Fibroblast of pulmonary artery (primary cell): ENCODE measurements at places on chromosomes 7 and 10.
A peak's percentile ranks its signal among the peaks of the same experiment; 100 is the strongest.

DNA sequence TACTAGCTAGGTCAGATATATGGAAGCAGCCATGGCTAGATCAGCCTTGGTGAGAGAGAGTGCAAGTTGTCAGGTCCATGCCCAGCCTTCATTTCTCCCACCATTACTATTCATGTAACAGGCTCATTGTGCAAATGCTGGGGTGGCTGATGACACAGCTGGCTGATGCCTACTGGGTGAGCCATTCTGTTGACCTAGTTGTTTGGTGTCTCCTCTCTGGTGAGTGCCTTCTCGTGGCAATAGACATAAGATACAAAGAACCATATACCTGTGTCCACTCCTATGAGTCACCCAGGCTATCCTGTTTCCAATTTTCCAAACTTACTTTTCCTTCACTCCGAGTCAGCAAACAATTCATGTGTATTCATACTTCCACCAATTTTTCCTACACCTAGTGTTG lies 46.0 kb downstream of the ZNF25 start:
- DNase-seq, result no peak

- DNase-seq, result no peak
Observed at GRCh38 chr7:101588131-101588935, 40.8 kb downstream of the MYL10 start.

GRCh38 chr10:18294633-18295032 lies 154.4 kb downstream of the CACNB2 start:
- DNase-seq, result no peak

GRCh38 chr10:95876756-95877155 lies 31.0 kb upstream of the CC2D2B start:
- no peak for DNase-seq

- DNase-seq, result no peak
Observed at GRCh38 chr7:54544527-54545240, 2.5 kb downstream of the VSTM2A start.

DNA sequence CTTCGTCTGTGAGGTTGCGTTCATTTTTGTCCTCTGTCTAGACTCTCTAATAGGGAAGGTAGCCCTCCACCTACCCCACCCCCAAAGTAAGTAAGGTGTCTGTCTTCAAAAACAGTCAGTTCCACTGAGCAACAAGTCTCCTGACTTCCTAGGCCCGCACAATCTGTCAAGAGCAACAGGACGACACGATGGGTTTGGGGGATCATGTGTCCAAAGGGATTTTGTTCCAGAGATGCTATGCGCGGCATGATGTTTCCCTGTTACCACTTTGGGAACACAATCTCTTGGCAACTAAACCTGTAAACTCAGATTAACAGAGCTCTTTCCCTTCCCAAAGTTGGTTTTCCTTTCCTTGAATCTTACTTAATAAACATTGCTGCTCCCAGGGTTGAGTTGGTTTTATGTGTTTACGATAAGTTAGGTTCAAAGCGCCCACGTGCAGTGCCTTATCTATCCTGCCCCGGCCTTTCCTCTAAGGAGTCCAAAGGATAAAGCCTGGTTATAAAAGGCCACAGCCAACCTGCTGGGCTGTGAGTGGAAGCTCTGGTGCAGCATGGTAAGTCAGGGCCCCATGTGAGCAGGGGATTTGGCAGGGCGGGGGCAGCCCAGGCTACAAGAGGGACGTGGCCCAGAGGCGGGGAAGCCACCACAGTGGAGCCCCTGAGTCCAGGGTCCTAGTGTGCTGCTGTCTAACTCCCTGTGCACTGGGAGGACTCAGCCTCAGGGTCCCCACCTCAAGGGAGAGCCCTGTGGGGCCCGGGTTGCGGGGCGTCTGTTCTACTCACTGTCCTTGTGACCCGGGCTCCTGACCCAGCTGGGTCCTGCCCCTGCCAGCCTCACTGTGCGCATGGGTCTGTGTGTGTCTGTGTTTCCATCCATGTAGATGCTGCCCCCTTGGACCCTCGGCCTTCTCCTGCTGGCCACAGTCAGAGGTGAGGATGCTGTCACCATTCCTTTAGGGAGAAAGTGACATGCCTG lies at the start of gene PNLIPRP2:
TSS of gene PNLIPRP2 (plus strand) at position 531 of the 978 bp plus-strand sequence.
- no peak for DNase-seq

GRCh38 chr10:88707429-88708155 lies 1.5 kb downstream of the LIPK start:
- peak; percentile 46 for DNase-seq

GRCh38 chr7:127689194-127689772 lies 37.3 kb downstream of the SND1 start:
- DNase-seq, result peak; percentile 10

DNA sequence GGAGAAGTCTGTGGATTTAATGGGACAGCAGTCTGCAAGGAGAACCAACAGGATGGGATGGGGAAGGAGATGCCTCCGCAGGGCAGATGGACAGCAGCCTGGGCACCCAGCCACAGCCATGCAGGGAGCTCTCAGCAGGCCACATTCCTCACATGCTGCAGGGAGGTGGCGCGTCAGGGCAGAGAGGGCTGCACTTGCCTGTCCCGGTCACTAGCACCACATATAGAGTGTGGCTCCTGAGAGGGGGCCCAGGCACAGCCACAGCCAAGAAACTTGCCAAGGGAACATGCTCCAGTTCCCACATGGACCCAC lies 86.8 kb upstream of the ZMIZ1 start:
- DNase-seq, result no peak

DNA sequence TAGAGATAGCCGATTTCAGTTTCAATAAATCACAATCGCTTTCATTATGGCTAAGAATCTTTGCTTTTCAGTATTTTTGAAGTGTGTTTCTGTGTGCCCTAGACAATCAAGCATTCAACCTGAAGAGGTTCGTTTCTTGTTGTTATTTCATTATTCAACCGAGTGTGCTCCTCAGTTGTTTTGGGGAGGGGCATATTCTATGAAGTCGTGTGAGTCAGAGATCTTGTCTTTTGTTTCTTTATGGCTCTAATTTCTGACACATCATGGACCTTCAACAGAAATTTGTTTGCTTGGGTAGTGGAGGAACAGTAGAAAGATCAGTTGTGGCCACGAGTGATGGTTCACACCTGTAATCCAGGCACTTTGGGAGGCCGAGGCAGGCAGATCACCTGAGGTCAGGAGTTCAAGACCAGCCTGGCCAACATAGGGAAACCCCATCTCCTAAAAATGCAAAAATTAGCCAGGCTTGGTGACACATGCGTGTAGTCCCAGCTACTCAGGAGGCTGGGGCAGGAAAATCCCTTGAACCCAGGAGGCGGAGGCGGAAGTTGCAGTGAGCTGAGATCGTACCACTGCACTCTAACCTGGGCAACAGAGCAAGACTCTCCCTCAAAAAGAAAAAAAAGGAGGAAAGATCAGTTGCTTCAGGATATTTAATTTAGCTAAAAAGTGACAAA lies 38.3 kb downstream of the C1QL3 start:
- no peak for DNase-seq

GRCh38 chr7:57179776-57180415 lies 47.7 kb upstream of the ZNF479 start:
- no peak for DNase-seq

DNA sequence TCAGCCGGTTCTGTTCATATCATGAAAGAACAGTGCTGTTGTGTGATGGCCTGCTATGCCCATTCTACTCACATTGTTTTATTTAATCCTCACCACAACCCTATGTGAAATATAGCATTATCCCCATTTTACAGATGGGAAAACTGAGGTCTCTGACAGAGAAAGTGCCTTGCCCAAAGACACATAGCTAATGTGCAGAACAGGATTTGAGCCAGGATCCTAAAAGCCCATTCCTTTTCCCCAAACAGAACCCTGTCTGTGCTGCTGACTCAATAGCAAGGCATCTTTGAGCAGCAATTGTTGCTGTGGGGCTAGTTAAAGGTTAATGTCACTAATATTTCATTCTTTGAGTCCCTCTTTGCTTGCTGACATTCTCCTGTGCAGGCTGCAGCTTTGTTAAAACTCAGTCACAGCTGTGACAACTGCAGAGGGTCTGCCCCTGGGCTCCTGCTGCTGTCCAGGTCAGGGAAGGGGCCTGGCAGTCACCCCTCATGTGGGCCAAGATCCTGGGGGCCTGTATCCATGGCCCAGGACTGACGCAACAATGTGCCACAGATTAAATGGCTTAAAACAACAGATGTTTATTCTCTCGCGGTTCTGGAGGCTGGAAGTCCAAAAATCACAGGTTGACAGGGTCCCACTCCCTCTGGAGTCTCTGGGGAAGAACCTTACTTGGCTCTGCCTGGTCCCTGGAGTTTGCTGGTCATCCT lies 40.4 kb downstream of the AFAP1L2 start:
- DNase-seq, result no peak

- no peak for DNase-seq
Observed at GRCh38 chr10:14438057-14438456, 107.3 kb upstream of the FRMD4A start.

DNA sequence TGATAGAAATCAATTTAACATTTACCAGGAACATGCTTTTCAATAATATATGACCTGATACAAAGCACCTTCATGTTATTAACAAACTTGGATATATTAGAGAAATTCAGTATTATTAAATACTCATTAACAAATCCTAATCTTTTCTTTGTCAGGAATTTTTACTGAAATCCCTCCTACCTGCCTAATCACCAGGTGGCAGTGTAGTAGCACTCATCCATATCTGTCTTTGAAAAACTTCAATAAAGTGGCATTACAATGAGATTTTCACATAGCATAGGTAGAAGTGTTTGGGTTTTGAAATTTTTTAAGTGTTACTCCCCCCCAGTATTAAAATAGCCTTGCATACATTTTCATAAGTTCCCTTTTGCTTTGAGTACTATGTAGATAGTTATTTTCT lies 1246.6 kb upstream of the LRRN3 start:
- DNase-seq, result peak; percentile 6

DNA sequence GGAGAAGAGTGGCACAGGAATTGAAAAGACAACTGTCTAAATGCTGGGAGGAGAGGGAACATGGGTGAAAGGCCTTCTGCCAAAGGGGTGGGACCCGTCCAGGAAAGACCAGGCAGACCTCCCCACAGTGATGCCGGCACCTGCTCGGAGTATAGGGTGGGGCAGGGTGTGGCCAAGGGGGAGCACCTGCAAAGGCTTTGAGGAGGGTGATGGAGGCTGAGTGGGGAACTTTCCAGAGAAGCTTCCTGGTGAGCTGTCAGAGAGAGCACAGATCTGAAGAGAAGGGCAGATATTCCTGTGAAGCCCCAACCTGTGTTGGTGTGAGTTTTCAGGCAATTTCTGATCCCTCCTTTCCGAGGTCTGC lies 263.4 kb upstream of the GRB10 start:
- DNase-seq, result no peak

DNA sequence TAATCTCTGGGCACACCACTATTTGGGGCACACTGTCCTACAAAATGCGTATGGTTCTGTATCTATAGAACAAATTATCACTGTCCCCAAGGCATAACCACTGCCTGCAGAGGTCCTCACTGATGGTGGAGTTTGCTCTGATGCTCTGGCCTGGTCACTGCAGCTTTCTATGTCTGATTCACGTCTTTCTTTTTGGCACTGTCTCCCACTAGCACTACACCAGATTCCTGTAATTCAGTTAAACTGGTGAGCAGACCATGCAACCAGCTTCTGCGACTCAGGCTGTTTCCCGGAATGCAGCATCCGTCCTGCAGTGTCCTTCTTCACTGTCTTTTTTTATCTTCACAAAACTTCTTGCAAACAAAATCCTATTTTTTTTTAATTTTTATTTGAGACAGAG lies 112.8 kb downstream of the KLF6 start:
- no peak for DNase-seq

- DNase-seq, result peak; percentile 91
Observed at GRCh38 chr10:93496322-93497041, at the start of gene CEP55. Gene CEP55 (plus strand): TSS chr10:93496612. CDS start chr10:93500052, 3,440 bp downstream.

DNA sequence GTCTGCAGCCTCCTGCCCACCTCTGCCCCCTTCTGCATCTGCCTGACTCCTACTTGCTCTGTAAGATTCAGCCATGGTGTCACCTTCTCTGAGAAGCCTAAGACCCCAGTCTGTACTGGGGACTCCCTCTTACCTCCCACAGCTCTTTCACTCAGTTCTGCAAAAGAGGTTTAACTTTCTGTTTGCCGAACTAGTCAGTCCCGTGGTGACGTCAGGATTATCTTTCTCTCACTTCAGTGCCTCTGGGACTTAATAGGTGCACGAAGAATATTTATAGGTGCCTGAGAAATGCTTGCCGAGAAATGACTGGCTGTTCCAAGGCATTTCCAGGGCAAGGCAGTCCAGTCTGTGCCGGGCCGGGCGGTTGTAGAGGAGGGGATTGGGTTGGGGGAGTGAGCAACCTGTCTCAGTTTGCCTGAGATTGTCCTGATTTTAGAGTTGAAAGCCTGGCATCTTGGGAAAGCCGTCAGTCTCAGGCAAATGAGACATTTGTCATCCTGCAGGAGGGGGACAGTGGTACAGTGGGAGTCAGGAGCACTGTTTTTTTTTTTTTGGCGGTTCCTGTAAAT lies 227.5 kb upstream of the NPVF start:
- no peak for DNase-seq

DNA sequence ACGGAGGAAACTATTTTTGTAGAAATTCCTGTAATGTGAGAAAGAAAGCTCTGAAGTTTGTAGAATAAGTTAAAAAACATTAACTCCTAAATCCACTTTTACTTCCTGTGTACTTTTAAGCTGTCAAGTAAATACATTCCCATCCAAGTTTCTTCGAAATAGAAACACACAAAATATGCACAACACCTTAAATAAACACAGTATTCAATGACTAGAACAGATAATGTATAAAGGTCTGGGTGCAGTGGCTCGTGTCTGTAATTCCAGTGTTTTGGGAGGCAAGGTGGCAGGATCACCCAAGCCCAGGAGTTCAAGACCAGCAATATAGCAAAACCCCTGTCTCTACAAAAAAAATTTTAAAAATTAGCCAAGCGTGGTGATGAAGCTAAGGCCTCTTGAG lies 121.9 kb upstream of the ODAD2 start:
- DNase-seq, result no peak

- DNase-seq, result peak; percentile 98
Observed at GRCh38 chr10:60299961-60300883, 89.5 kb downstream of the ANK3 start.

DNA sequence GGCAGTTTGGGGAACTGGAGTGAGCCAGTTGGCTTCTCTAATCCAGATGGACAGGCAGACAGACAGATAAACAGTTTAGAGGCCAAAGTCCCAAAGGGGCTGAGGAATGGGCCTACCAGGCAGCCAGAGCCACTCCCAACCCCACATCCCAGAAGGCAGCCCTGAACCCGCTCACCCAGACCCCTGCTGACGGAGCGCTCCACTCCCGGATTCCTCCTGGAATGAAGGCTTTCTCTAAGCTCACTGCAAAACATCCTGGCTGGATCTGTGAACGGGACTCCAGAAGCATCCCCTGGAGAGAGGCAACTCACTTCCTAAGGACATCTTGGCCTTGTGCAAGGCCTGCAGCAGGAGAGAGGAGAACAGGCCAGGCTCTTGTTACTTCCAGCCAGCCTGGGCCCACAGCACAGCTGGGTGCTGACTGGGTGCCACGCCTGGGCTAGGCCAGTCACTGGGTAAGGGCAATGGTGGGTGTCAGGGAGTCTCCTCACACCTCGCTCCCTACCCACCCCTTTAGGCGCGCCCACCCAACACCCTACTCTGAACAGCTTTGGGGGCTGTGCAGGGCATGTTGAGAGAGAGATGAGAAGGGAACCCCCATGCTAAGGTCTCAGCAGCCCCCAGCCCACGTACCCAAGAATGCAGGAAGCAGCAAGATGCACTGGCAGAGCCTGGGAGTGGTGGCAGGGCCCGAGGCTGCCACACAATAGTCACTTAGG lies 168.6 kb upstream of the ZMIZ1 start:
- no peak for DNase-seq

GRCh38 chr7:100588438-100588837 lies 2.3 kb downstream of the FBXO24 start:
- DNase-seq, result peak; percentile 45
